ENCODE measurements at places on chromosomes 3 and 15. TPM values are rescaled to one million over a fixed set of nuclear protein-coding genes. Genes with fewer than 3 reads are reported as not detected.

- no peak for DNase-seq
These were observed 15.8 kb upstream of the ARHGEF26 start for GRCh38 chr3:154105218-154105975.

GRCh38 chr3:195583831-195584542 is at the start of gene APOD:
Gene APOD (minus strand): TSS chr3:195583940. CDS start chr3:195579461, 4,479 bp downstream.
- no peak for DNase-seq

DNA sequence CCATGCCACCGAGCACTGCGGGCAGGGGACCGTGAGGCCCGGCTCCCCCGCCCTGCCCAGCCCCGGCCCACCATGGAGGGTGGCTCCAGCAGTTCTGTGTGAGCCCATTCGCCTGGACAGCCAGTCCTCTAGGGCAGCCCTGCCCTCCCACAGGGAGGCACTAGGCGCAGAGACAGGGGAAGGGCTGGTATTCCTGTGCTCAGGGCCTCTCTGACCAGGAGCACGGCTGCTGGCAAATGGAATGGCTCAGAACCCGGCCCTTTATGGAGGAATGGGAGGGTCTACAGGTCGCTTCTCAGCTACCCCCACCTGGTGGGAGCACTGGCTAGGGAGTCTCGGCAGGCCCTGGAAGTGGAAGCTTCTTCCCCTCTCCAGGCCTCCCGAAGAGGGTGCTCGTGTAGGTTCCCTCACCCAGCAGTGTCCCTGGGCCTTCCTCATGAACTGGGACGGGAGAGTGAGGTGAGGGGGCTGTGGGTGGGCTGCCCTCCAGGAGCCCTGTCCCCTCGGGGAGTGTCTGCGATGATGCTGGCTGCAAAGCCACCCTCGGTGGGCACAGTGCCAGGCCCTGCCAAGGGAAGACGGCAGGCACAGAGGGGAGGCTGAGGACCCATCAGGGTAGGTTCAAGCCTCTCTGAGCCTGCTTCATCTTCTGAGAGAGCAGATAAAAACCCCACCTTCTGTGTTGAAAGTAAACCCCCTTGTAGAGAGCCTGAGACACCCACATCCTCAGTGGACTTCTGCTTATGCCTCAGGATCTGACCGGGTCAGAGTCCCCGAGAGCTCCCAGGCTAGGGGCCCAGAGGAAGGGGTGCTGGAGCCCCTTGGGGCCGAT is 1.5 kb downstream of the MELTF start:
- DNase-seq, result no peak

- DNase-seq, result no peak
These were observed 39.3 kb downstream of the EDEM1 start for GRCh38 chr3:5226783-5227182.

DNA sequence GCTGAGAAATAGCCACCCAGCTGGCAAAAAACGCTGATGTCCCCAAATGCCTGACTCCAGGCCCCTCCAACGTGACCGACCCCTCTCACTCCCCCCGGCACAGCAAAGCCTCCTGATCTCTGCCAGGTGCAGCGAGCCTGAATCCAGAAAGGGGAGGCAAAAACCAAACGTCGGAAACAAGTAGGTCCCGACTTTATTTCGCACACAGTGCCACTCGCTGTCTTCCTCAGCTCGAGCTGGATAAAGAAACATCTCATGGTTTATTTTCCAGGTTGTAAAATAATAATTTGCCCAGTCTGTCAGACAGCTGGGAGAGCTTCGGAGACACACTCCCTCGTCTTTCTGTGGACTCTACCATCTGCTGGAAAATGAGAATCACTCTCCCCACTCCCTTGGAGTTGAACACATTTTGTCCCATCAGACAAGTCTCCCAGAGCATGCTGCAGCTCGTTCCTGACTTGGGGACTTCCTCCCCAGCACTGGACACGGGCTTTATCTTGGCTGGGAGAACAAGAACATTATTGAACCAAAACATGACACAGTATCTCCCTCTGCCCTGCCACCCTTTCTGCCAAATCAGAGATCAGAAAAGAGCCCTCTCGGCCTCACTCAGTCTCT is 142.8 kb downstream of the NUP210 start:
- no peak for DNase-seq

DNA sequence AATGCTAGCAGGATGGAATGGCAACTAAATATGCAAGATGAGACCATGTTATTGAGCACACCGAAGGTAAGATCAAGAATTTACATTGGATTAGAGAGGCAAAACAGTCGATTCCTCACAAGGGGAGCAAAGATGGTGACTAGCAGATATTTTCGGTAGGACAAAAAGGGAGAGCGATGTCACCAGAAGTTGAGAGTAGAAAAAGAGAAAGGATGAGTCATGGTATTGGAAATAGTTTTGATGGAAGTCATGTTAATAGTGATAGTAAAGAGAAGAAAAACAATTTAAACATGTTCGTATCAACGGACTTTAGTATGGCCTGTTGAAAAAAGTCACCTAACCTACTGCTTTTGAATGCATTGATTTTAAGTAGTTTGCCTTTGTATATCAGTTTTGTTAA is 55.0 kb downstream of the UBE2E2 start:
- DNase-seq, result no peak

GRCh38 chr15:36185438-36185837 is 394.0 kb upstream of the CDIN1 start:
- no peak for DNase-seq

Gene TMEM158
- total RNA-seq, result 15.0 TPM

Gene SIDT1
- 6.8 TPM for total RNA-seq

Data from omental fat pad (tissue), 4 donors.